ENCODE measurements at places on chromosomes 7 and 10.

GRCh38 chr7:105862770-105863169 is 13.6 kb downstream of the ATXN7L1 start:
- no peak overlapping the region for H3K4me3 ChIP-seq
- H3K27ac ChIP-seq = peak overlapping the region; percentile 20
- peaks cover 8% of the 10 kb centered on the region for H3K27me3 ChIP-seq
- no peak for DNase-seq
- peaks cover 4% of the 10 kb centered on the region for H3K36me3 ChIP-seq
- H3K4me1 ChIP-seq = peaks cover 1% of the 10 kb centered on the region

GRCh38 chr7:101232141-101232850 is 5.3 kb downstream of the CLDN15 start:
- peak overlapping the region; percentile 69 for H3K4me3 ChIP-seq
- H3K36me3 ChIP-seq = peaks cover 6% of the 10 kb centered on the region
- DNase-seq = peak; percentile 36
- no peaks in the 10 kb centered on the region for H3K27me3 ChIP-seq
- H3K4me1 ChIP-seq = peaks cover 17% of the 10 kb centered on the region
- peak overlapping the region; percentile 95 for H3K27ac ChIP-seq

DNA sequence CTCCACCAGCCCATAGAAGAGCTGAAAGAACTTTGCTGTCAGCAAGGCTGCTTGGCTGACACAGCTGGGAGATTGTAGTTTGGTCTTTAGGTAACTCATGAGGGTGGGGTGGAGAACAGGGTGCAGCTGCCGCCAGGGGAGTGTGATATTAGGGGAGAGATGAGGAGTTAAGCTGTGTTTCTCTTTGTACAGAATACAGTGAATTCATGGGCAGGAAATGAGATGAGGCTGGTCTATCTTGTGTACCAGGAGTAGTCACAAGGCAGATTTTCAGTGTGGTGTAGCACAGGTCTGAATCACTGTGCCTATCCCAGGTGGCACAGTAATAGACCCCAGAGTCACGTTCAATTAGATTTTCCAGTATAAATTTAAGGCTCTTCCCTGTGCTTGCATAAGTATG is 56.6 kb upstream of the TARP start:
- no peaks in the 10 kb centered on the region for H3K36me3 ChIP-seq
- no peak overlapping the region for H3K27ac ChIP-seq
- H3K4me3 ChIP-seq = no peak overlapping the region
- H3K27me3 ChIP-seq = peaks cover 23% of the 10 kb centered on the region
- peaks cover 10% of the 10 kb centered on the region for H3K4me1 ChIP-seq

DNA sequence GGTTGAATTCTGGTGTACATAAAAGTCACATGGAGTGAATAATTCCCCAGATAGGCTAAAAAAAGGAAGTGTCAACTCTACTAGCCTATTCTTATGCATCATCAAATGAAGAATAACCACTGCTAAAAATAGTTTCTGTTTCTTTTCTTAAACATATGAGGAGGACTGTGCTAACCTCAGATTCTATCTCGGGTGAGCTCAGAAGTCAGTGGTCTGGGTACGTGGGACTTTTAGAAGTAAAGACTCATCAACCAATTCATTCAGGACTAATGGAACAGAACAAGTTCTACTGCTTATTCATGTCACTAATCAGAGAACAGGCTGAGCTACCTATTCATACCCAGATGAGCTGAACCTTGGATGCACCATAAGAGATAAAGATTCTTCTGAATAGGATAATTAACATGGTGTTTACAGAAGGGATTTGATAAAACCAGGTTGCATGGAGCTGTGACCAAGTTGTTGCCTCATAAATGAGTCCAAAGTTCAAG is 9.5 kb upstream of the ASAH2 start:
- H3K4me3 ChIP-seq = no peak overlapping the region
- no peak for DNase-seq
- no peaks in the 10 kb centered on the region for H3K36me3 ChIP-seq
- no peaks in the 10 kb centered on the region for H3K4me1 ChIP-seq
- no peak overlapping the region for H3K27ac ChIP-seq

GRCh38 chr10:27744802-27745731 is 552 bp downstream of the MKX start:
- H3K4me3 ChIP-seq = peak overlapping the region; percentile 78
- H3K27me3 ChIP-seq = peaks cover 83% of the 10 kb centered on the region
- no peaks in the 10 kb centered on the region for H3K36me3 ChIP-seq
- H3K27ac ChIP-seq = peak overlapping the region; percentile 60
- DNase-seq = no peak
- peaks cover 16% of the 10 kb centered on the region for H3K4me1 ChIP-seq

- no peaks in the 10 kb centered on the region for H3K36me3 ChIP-seq
- H3K27me3 ChIP-seq = peaks cover 18% of the 10 kb centered on the region
- no peak overlapping the region for H3K4me3 ChIP-seq
Measured at GRCh38 chr10:93081834-93082233, 8.1 kb downstream of the CYP26A1 start.

GRCh38 chr7:33698041-33698440 is 207.3 kb upstream of the BMPER start:
- no peak overlapping the region for H3K27ac ChIP-seq
- H3K27me3 ChIP-seq = no peaks in the 10 kb centered on the region
- H3K36me3 ChIP-seq = peaks cover 19% of the 10 kb centered on the region
- DNase-seq = no peak
- no peak overlapping the region for H3K4me3 ChIP-seq

GRCh38 chr10:74882427-74882826 is 56.0 kb downstream of the KAT6B start:
- H3K27me3 ChIP-seq = no peaks in the 10 kb centered on the region
- no peak overlapping the region for H3K27ac ChIP-seq
- no peak overlapping the region for H3K4me3 ChIP-seq
- H3K4me1 ChIP-seq = peaks cover 24% of the 10 kb centered on the region
- H3K36me3 ChIP-seq = no peaks in the 10 kb centered on the region

- peaks cover 20% of the 10 kb centered on the region for H3K4me1 ChIP-seq
- H3K27ac ChIP-seq = no peak overlapping the region
- peak overlapping the region; percentile 80 for H3K4me3 ChIP-seq
- H3K36me3 ChIP-seq = no peaks in the 10 kb centered on the region
- H3K27me3 ChIP-seq = no peaks in the 10 kb centered on the region
Measured at GRCh38 chr7:149716932-149717307, 56.5 kb downstream of the ZNF467 start.

DNA sequence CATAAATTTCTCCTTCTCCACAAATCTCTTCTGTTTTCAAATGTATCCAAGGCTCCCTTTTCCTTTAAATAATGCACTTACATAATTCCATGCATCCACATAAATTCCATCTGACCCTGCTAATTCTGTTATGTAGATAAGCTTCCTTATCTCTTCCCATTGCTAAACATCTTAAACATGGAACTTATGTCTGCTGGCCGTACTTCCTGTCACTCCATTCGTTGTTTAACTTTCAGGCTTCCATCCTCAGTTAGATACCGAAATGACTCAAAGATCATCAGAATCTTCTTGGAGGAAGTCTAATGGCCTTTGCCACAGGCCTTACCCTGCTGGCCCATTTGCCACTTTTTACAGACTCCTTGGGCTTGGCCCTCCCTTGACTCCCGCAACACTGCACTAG is 330.9 kb downstream of the GFRA1 start:
- no peaks in the 10 kb centered on the region for H3K27me3 ChIP-seq
- no peaks in the 10 kb centered on the region for H3K36me3 ChIP-seq
- no peak overlapping the region for H3K4me3 ChIP-seq
- no peak overlapping the region for H3K27ac ChIP-seq
- DNase-seq = no peak

DNA sequence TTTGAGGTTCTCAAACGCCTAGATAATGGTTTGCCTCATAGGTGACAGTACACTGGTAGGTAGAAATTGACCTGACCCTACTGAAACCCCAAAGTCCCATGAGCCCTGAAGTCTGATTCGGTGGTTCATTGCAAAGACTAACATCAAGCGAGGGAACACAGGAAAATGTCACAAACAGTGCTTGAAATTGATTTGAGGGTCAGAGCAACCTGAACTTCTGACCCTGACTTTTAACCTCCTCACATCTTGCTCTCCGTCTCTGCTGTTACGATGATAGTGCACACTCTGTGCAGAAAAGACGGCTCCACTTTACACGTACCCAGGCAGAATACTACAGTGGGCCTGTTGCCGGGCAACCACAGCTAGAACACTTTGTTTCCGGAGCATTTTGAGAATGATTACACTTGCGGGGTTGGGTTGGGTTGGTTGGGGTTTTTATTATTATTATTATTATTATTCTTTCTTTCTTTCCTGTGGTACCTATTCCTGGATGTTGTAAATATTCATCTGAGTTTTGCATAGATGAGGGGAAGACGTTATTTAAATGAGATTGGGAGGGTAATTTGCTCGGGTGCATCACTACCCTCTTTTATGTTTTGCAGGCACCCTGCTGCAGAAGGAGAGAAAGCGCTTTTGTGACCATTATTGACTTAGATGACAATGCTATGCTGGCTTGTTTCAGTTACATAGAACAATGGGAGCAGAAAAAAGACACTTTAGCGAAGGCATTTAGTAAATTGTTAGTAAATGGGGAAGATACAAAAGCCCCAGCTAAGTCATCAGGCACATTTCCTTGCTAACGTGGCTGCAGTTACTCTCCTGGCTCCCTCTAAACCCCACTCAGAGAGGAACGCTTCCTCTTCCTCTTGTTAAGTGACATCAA is 438.1 kb upstream of the NRP1 start:
- DNase-seq = no peak
- peaks cover 12% of the 10 kb centered on the region for H3K4me1 ChIP-seq
- no peak overlapping the region for H3K27ac ChIP-seq
- no peaks in the 10 kb centered on the region for H3K36me3 ChIP-seq

GRCh38 chr10:124072541-124072940 is 20.9 kb downstream of the CHST15 start:
- no peaks in the 10 kb centered on the region for H3K36me3 ChIP-seq
- DNase-seq = no peak
- H3K27ac ChIP-seq = no peak overlapping the region
- peaks cover 9% of the 10 kb centered on the region for H3K27me3 ChIP-seq
- no peak overlapping the region for H3K4me3 ChIP-seq
- peaks cover 2% of the 10 kb centered on the region for H3K4me1 ChIP-seq

GRCh38 chr10:71344154-71344925 is 25.3 kb downstream of the SLC29A3 start:
- no peak overlapping the region for H3K27ac ChIP-seq
- H3K4me3 ChIP-seq = no peak overlapping the region
- no peaks in the 10 kb centered on the region for H3K27me3 ChIP-seq
- no peaks in the 10 kb centered on the region for H3K36me3 ChIP-seq
- no peak for DNase-seq
- peaks cover 50% of the 10 kb centered on the region for H3K4me1 ChIP-seq

DNA sequence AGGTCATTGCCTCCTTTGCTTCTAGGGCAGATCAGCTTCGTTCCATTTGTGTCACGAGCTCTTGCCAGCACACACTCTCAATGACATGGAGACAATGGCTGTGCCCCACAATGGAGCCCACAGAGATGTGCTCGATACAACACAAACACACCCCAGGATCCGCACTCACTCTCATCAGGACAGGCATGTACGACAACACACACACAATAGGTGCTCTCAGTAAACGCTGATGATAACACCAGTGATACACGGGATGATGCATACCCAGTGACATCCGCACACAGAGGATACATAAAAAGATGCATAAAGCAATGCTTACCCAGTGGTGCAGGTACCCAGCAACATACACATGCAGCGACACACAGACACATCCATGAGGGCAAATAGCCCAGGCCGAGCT is 61.2 kb upstream of the LBX1 start:
- H3K27ac ChIP-seq = peak overlapping the region; percentile 18
- peaks cover 28% of the 10 kb centered on the region for H3K4me1 ChIP-seq
- DNase-seq = no peak
- peak overlapping the region; percentile 35 for H3K4me3 ChIP-seq
- H3K36me3 ChIP-seq = no peaks in the 10 kb centered on the region

DNA sequence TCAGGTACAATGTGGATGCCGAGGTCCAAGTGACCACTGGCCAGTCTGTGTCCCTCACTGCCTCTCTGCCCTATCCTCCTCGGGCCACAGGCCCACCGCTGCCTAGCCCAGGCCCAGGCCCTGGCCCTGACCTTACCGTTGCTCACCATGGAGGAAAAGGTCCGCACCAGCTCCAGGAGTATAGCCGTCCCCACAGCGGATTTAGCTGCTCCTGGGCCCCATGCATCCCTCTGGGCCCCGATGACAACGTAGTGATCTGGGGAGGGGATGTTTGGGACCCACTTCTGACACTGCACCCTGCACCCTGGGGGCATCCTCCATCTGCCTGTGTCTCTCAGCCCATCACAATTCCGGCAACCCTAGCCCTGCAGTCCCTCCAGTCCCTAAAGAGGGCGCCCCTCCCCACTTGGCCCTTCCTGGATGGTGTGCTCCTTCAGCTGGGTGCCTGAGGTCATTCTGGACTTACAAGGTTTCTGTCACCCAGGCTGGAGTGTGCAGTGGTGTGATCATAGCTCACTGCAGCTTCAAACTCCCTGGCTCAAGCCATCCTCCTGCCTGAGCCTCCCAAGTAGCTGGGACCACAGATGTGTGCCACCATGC is 12.1 kb downstream of the TFR2 start:
- peaks cover 59% of the 10 kb centered on the region for H3K27me3 ChIP-seq
- no peak overlapping the region for H3K4me3 ChIP-seq
- H3K4me1 ChIP-seq = peaks cover 1% of the 10 kb centered on the region
- H3K27ac ChIP-seq = no peak overlapping the region

GRCh38 chr10:14540062-14540461 is 209.3 kb upstream of the FRMD4A start:
- H3K27me3 ChIP-seq = no peaks in the 10 kb centered on the region
- no peak for DNase-seq
- H3K4me3 ChIP-seq = no peak overlapping the region
- H3K36me3 ChIP-seq = peaks cover 7% of the 10 kb centered on the region

GRCh38 chr7:152709287-152710152 is 33.6 kb upstream of the XRCC2 start:
- H3K27me3 ChIP-seq = no peaks in the 10 kb centered on the region
- no peak overlapping the region for H3K4me3 ChIP-seq
- H3K36me3 ChIP-seq = peaks cover 1% of the 10 kb centered on the region
- no peak overlapping the region for H3K27ac ChIP-seq

GRCh38 chr10:121138918-121139317 is 287.8 kb downstream of the WDR11 start:
- peaks cover 6% of the 10 kb centered on the region for H3K27me3 ChIP-seq
- H3K27ac ChIP-seq = no peak overlapping the region
- H3K4me1 ChIP-seq = peaks cover 6% of the 10 kb centered on the region
- no peak overlapping the region for H3K4me3 ChIP-seq
- no peak for DNase-seq

DNA sequence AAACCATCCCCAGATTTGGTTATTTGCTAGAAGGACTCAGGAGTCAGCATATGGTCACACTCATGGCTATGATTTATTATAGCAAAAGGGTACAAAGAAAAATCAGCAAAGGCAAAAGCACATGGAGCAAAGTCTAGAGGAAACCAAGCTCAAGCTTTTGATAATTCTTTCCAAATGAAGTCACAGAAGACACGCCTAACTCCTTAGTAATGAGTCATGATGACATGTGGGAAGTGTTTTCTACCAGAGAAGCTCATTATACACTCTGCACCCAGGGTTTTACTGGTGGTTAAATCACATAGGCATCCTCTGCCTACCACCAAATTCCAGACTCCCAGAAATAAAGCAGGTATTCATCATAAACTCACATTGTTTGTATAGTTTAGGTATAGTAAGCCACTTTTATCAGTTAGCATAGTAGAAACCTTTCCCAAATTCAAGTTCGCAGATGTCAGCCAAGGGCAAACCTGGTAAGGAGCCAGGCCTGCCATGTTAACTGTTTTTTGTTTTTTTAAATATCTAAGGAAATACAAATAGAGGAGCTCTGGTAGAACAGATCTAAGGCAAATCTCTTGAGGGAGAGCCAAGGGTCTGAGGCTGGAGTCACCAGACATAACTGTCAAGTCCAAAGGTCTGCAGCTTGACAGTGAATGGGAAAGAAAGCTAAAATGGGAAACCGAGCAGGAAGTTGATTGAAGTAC is 15.4 kb upstream of the HIBADH start:
- no peak for DNase-seq
- H3K4me1 ChIP-seq = no peaks in the 10 kb centered on the region
- no peaks in the 10 kb centered on the region for H3K27me3 ChIP-seq
- H3K27ac ChIP-seq = no peak overlapping the region
